Muscle of back (tissue), 13 donors: ENCODE measurements at places on chromosomes 5 and 9.

DNA sequence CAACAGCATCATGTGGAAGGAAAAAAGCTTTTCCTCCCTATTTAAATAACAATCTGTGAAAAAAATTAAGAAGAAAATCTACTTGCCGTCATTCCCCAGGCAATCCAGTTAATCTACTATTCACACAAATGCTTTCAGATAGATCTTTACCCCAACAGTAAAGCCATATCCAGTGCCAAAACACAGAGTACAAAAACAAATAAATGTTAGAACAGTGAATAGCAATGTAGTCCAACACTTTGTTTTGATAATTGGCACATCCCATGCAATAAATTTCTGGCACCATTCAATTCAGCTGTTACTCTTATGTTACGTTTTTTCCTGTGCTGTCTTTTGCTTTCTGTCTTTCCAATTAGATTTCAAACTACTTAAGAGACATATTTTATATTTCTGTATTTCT lies 2245.5 kb upstream of the WWC1 start:
- peak; percentile 15 for DNase-seq

- DNase-seq = peak; percentile 81
These were observed 27.0 kb upstream of the COL15A1 start for GRCh38 chr9:98916660-98917059.

- DNase-seq = no peak
These were observed 231.3 kb downstream of the ENC1 start for GRCh38 chr5:74409166-74409706.

GRCh38 chr5:127645300-127645726 lies 3.6 kb upstream of the CTXN3 start:
- DNase-seq = no peak

DNA sequence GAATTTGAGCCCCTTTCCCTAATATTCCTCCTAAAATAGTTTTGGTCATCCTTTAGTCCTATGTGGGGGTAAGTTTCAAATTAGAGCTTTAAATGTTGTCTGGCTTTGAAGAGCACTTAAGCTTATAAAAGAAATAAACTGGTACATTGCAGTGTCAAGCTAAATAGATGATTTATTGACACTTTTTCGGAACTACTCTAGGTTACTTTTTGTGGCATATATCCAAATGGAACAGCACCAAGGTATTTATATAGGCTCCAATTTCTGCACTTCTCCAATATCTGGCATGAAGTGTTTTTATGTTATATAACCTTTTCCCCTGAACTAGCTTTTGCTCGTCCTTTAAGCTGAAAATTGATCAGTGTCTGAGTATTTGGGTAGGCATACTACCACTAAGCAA lies 402.5 kb downstream of the NFIB start:
- DNase-seq = no peak

GRCh38 chr5:76652809-76653414 lies 29.7 kb upstream of the F2RL2 start:
- no peak for DNase-seq

GRCh38 chr5:14250084-14250695 lies 107.0 kb downstream of the TRIO start:
- DNase-seq = peak; percentile 83

DNA sequence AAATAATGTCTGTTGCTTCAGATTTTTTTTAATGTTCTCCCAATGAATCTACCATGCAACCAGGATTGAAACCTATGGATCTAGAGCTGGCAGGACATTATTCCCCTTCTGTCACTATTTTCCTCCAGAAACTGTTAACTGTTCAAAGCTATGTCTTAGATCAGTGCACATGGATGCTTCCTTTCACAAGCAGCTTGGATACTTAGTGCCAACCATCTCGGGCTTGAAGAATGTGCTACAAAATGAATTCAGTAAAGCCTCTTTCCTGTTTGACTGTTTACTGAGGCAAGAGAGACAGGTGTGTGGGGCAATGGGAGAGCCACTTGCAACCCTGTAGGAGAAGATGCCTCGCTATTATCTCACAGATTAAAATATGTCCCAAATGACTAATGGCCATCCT lies 774.8 kb downstream of the KCTD16 start:
- no peak for DNase-seq

DNA sequence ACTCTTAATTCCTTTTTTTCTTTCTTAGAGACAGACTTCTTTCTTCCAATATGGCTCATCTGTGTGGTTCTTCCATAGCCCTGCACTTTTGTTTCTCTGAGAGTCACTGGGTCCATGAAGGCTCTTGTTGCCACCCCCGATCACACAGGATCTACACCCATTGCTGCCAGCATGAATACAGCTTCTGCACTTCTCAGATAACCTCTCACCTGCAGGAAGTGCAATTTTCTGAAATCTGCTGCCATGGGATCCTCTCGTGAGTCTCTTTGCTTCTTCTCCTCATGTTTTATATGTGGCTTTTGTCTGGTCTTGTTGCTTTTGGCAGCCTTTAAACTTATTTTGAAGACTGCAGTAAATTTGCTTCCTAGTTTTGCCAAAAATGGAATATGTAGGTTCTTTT lies 171.2 kb downstream of the TMEM167A start:
- no peak for DNase-seq

GRCh38 chr9:98992885-98993569 lies 49.3 kb downstream of the COL15A1 start:
- no peak for DNase-seq

DNA sequence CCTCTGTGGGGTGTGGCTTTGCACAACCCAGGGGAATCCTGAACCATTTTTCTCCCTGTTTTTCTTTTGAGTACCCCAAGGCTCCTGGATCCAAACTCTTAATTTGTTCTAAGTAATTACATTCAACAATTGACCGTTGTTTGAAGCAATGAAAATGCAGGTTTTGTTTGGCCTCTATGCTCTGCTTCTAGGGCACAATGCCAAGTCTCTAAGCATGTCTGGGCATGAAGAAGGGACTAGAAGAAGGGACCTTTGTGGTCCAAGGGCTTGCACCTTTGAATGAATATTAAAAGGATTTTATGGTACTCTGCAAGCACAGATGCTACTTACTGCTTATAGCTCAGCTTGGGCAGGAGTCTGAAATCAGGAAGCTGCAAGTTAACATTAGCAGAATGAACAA lies 6.6 kb upstream of the ENC1 start:
- DNase-seq = no peak

DNA sequence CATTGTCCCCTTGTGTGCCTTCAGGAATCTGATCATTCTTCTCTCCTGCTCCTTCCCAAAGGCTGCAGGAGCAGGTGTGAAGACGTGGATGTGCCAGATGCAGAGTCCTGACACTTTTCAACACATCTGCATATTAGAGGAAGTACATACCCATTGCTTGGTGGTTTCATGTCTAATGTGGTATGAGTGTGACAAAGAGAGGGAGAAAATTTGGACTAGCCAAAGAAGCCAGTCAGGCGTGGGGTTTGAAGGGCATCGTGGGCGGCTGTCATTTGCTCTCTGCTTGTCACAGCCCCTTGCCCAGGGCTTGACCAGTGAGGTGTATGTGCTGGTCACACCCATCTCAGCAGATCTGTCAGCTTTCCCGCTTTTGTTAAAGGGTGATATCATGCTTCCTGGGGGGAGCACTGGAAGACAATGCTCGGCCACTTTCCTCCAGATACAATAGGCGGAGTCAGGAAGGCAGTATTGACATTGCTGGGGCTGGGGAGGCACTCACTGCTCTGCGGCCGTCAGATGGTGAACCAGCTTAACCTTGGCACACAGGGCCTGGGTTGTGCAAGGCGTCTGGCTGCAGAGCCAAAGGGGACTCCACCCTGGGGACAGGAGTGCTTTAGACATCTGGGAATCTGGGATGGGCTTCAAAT lies 8.6 kb downstream of the TEK start:
- DNase-seq = peak; percentile 53

- peak; percentile 86 for DNase-seq
These were observed 218.5 kb downstream of the TAF11L14 start for GRCh38 chr5:17852740-17853139.

GRCh38 chr9:124964604-124965003 lies 23.7 kb upstream of the GOLGA1 start:
- no peak for DNase-seq

GRCh38 chr5:134503088-134503936 lies 22.2 kb upstream of the JADE2 start:
- peak; percentile 92 for DNase-seq

DNA sequence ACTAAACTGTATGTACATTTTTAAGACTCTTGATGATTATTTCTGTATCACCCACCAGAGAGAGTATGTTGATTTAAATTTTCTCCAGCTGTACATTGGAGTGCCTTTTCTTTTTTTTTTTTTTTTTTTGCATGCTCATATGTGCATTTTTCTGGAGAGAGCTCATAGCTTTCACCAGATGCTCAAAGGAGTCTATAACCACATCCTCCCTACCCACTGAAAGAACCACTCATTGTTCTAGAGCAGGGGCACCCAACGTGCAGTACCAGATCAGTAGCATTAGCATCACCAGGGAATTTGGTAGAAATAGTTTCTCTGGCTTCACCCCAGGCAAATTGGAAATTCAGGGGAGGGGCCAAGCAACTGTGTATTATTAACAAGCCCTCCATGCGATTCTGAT lies 53.9 kb upstream of the TMEM171 start:
- no peak for DNase-seq

DNA sequence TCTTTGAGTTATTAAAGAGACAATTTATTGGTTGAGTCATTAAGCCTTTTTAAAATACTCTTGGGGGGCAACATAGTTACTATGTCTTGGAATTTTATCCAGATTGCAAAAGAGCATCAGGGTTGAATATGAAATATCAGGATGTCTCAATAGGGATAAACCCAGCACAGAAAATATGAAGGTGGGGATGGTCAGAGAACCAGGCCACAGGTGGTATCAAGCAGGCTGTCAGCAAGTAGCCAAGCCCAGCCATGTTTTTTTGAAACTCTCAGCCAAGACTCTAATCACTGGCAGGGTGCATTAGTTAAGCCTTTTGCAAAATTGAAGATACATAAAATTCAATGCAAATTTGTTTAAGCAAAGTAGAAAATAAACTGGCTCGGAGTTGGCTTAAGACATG lies 468.9 kb downstream of the DTWD2 start:
- no peak for DNase-seq

DNA sequence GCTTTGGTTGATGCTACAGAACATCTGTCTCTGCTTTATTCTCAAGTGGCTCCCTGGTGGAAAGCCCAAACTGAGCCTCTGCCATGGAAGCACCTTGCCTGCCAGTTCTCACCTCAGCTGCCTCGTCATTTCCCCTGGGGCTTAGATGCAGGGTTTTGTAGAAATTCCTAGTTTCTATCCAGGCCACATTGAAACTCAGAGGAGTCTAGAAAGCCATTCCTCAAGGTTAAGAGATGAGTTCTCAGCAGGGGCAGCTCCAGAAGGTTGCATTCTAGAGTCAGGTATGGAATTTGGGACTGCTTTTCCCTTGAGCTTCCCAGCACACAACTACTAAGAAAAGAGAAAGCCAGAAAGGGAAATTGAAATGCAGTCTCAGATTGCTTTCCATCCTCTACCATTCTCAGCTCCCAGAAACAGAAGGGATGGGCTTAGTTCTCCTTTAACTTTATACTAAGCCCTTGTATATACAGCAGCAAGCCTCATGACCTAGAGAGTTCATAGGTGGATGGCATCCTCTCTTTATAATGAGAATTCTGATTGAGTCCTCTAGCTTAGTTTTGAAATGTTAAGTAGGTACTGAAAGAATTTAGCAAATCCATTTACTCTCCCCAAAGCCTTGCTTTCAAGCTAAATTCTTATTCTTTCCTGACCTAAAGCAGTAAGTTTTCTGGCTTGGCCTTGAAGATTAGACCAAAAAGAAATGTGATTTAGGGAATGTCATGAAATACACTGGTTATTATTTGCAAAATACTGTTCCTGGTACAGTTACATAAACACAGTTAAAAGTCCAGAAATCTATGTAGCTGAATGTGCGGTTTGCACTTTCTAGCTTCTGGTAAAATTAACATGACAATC lies 66.0 kb upstream of the MEF2C start:
- no peak for DNase-seq

DNA sequence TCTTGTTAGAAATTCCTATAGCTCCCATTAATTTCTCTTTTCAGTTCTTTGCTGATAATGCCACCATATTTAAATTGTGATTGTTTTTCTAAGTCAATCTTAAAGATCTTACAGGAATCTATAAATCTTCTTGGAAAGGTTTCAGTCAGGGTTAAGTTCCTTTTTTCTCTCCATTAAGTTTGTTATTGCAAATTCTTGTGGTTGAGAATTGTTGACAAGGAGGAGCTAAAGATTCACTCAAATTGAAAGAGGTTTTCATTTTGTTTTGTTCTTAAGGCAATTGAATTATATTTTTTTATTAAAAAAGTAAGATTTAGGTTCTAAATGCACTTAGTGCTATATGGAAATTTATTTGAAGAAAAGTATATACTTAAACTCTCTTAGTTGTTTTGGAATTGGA lies 213.4 kb downstream of the PRR16 start:
- no peak for DNase-seq

- DNase-seq = peak; percentile 11
These were observed 196.4 kb downstream of the TLE4 start for GRCh38 chr9:79768194-79768593.

- peak; percentile 22 for DNase-seq
These were observed 6.3 kb upstream of the GARIN3 start for GRCh38 chr5:157172403-157172802.

GRCh38 chr9:73154722-73155121 lies 3.1 kb downstream of the ANXA1 start:
- no peak for DNase-seq

DNA sequence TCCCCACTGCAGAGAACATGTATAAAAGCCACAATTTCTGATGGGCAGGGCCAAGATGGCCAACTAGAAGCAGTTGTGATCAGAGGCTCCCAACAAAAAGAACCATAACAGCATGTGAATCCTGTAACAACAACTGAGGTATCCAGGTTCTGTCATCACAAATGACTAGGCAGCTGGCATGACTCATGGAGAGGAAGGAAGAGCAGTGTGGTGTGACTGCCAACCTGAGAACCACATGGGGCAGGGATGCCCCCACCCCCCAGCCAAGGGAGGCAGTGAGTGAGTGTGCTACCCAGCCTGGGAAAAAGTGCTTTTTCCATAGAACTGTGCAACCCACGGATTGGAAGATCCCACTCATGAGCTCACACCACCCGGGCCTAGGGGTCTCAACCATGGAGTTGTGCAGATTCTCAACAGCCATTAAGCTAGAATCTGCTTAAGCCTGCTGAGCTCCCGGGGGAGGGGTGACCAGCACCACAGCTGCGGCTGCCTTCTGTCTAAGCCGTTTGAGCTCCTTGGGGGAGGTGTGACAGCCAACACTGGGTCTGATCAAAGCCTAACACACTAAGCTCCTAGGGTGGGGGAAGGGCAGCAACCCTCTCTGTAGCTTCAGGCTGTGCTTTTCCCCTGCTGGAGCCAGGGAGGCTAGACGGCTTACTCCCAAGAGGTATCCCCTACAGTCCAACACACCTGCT lies 80.1 kb upstream of the DMAC1 start:
- no peak for DNase-seq

GRCh38 chr5:159508344-159508743 lies 178.1 kb upstream of the IL12B start:
- no peak for DNase-seq
